ENCODE measurements at places on chromosomes 1 and 21.

DNA sequence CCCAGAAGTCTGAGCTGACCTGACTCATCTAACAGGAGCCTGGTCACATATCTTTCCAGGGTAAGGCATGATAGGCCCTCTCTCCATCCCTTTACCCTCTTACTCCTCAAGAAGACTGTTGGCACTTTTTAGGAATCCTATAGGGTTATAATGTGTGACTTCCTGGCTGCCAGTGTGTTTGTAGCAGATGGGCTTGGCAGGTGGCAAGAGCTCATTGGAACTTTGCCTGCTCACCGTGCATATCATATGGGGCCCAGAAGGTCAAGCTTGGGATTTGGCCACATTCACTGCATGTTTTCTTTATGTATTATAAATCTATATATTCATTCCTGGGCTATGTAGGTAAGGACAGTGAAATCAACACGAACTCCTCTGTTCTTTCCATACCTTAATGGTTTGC, 5.2 kb downstream of the KAZN start:
- DNase-seq, result no peak

- DNase-seq, result no peak
Measured at GRCh38 chr1:3359351-3359750, 95.1 kb upstream of the ARHGEF16 start.

DNA sequence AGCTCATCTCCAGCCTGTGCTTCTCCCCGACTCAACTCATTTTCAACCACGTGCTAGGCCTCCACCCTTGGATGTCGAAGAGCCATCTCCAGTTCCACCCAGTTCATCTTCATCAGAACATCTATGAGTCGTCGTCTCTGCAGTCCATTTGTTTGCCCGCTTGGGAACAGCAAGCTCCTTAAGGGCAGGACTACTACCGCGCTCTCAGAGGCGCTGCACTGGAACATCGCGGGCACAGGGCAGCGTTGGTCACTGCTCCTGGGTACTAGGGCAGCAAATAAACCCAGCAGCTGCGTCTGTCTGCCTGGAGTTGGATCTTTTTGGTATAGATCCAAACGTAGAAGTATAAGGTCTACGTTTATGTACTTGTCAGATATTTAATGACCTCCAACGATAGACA, 478 bp upstream of the PRDM2 start:
- DNase-seq, result no peak

DNA sequence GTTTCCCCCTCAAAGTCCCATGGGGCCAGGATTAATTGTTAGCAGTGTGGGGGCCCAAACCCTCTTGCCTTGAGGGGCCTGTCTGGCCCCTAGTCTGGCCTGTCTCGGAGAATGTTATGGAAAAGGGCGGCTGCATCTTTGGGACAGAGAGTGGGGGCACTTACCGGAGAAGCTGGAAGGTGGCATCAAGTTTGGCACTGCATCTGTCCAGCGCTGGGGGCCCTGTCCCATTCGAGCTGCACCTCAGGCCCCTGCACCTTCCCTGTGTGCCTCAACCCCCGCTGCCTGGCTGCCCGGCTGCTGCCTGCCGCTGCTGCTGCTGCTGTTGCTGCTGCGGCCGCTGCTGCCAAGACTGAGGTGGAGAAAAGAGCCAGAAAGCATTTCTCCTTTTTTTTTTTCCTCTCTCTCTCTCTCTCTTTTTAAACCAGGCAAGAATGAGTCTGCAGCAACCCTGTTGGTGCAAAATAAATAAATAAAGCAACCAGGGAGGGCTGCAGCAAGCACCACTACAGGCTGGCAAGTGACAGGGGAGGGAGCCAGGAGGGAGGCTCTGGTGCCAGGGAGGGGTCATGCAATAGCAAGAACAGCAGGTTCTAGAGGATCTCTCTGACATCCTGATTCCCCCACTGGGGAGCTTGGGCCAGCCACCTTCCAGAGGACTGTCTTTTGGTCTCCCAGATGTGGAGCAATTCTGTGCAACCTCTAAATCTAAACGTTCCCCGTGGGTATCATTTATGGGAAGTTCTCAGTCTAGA, at the start of gene LINGO4:
Gene LINGO4, minus strand, starts transcription at position 354 of the 755 bp plus-strand sequence. CDS start 2,715 bp downstream, outside the sequence.
- DNase-seq, result no peak

DNA sequence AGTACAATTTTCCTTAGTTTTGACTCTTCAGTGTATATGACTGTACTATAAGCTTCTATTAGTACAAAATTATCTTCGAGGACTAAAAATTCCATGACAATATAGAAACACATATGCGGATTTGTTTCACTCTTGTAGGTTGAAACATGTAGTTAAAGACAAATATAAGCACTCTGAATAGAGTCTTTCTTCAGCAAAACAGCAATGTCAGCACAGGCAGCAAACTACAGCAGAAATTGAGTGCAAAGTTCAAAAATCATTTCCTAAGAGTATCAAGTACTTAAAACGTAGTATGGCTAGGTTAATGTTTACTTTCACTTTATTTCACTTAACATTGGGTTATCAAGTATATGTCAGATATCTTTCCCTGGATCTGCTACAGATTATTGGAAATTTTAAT, 106.7 kb downstream of the FAF1 start:
- DNase-seq, result no peak

GRCh38 chr1:94110946-94111740, 9.8 kb downstream of the ABCA4 start:
- no peak for DNase-seq

DNA sequence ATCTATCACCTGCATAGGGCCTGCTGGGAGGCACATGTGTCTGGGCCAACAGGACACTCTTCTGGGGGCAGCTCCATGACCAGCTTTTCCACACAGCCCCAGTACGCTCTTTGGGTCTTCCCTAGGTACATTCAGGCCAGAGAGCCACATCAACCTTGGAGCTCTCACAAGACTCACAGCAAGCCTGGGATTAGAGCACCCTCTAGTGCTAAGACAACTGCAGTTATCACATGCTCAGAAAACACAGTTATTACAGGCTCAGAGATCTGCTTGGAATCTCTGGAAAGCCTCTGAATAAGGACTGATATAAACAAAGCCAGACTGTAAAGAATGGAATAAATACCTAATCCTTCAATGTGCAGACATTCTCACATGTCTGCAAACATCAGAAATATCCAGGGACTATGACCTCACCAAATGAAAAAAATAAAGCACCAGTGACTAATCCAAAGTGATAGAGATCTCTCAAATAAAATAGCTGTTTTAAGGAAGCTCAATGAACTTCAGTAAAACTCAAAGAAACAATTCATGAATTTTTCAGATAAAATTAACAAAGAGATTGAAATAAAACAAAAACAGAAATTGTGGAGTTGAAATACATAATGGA, 563.9 kb upstream of the NR5A2 start:
- peak; percentile 71 for DNase-seq

DNA sequence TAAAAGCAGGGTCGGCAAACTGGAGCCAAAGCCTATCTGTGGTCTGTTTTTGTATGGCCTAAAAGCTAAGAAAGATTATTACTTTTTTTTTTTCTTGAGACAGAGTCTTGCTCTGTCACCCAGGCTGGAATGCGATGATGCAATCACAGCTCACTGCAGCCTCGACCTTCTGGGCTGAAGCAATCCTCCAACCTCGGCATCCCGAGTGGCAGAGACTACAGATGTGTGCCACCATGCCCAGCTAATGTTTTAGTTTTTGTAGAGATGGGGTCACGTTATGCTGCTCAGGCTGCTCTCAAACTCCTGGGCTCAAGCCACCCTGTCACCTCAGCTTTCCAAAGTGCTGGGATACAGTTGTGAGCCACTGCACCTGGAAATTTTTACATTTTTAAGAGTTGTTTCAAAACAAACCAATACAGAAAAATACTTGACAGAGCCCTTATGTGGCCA, 6.5 kb upstream of the GLRX2 start:
- no peak for DNase-seq

DNA sequence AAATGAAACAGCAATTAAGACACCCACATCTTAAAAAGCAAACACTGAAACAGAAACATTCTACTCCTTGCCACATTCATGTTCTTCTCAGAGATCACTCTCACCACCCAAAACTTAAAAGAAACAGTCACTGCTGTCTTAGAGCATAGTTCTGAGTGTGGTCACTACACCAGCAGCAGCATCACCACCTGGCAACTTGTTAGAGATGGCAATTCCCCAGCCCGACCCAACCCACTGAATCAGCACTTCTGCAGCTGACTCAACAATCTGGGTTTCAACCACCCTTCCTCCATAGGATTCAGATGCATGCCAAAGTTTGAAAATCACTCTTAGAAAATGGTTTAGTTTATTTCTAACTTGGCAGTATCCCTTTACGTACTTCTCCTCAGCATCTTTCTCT, 126.1 kb downstream of the CDC42BPA start:
- DNase-seq, result no peak

- DNase-seq, result no peak
Measured at GRCh38 chr1:24085007-24085406, 26.9 kb downstream of the MYOM3 start.

Data from BE2C (cell line).